NCI-H524 treated with DMSO at 0.1 percent for 48 hours (cell line): ENCODE measurements at places on chromosomes 11 and 22.

GRCh38 chr11:83709434-83709833, 423.3 kb upstream of the CCDC90B start:
- DNase-seq = no peak

DNA sequence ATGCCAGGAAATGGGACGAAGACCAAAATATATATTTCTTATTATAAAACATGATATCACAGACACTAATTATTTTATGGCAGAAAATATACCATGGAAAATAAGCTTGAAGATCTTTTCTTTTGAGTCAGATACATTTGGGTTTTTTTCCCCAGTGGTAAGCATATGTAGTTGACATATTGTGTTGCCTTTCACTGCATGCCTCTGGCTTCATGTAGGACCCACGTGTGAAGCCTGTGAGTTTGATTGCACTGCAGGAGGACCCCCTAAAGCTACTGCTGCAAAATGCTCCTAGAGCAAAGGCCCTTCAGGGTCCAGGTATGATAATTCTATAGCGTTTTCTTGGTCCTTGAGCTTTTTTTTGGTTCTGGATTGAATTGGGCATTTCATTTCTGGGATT, 190.7 kb upstream of the KIRREL3 start:
- DNase-seq = no peak

DNA sequence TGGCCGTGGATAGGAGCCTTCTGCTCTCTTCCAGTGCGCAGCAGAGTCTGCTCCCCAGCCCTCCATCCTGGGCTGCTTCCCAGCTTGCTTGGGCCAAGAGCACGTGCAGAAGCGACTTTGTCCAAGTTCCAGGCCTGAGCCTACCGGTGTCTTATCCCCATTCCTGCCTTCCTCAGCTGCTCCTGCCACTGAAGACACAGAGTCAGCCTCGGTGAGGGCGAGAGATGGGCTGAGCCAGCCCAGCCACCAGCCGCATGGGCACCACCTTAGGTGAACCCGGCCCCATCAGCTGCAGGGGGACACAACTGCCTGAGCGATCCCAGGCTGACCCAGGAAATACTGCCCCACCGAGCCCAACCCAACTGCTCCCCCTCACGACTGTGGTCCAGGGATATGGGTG, 847.8 kb downstream of the TBC1D22A start:
- DNase-seq = no peak

GRCh38 chr11:9506489-9507276, 45.9 kb downstream of the ZNF143 start:
- no peak for DNase-seq

DNA sequence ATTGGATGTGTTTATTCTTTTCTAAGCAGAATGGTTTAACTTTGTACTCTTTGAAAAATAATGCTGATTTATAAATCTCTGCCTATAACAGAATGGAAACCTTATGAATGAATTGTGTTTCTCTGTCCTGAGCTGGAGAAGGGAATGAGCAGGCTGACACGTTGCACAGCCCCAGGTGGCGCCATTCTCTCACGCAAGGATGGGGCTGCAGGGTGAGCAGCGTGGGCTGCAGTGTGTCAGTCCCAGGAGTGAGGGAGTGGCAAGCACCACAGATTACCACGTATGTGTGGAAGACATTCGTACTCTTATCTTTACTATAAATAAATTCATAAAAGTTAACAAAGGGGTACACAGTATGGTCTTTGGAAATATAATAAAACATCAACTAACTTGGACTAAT, 33.4 kb downstream of the FDX1 start:
- no peak for DNase-seq

DNA sequence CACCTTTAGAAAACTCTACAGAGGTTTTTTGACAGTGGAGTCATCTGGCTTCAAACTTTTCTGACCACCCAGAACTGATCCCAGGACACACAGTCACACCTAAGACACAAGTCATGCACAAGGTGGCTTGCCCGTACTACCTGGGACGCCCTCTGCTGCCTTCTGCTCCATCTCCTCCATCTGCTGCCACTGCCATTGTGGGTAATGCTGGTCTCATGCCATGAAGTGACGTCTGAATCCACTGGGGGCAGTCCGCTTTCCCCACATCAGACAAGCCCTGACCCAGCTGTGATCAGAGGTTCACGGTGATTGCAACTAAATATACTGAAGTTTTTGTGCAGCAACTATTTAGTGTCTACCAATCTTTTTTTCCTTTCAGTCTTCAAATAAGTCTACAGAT, 5.4 kb upstream of the NDUFS8 start:
- no peak for DNase-seq

DNA sequence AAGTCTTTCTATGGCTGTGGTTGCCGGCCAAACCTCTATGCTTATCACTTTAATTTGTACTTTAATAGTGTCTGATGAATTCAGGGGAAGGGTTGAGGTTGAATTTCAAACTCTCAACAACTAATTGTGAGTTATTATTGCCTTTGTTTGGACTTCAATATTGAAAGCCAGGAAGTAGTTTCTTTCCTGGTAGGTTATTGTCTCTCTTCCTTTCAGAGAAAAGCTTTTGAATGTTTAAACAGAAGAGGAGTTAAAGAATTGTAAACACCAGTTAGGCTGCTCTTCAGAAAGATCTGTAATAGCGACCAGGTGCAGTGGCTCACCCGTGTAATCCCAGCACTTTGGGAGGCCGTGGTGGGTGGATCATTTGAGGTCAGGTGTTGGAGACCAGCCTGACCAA, 22.2 kb downstream of the NNMT start:
- DNase-seq = no peak

- DNase-seq = no peak
Observed at GRCh38 chr22:30607939-30608338, 965 bp downstream of the TCN2 start.

GRCh38 chr22:49481659-49482399, 345.8 kb downstream of the BRD1 start:
- no peak for DNase-seq

GRCh38 chr22:35043252-35043933, 22.6 kb upstream of the ISX start:
- no peak for DNase-seq

GRCh38 chr11:64086258-64087123, 50.8 kb downstream of the FLRT1 start:
- no peak for DNase-seq

- no peak for DNase-seq
Observed at GRCh38 chr11:66546368-66546965, at the start of gene ACTN3. ACTN3 (plus strand) TSS chr11:66546903; CDS start chr11:66546938, 35 bp downstream.

DNA sequence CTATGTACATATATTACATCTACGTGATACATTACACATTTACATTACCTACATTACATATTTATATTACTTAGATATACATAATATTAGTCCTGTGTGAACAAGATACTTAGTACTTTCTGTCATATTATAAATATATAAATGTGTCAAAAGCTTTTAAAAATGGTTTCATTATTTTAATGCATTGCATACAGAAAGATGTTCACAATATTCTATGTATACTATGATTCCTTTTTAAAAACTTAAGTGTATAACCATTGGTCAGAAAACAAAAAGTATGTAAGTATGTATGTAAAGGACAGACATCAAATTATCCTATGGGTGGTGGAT, 647 bp upstream of the ZW10 start:
- DNase-seq = no peak

GRCh38 chr11:110318638-110319404, 22.4 kb upstream of the RDX start:
- no peak for DNase-seq
